ENCODE measurements at places on chromosomes 7 and 10.

GRCh38 chr10:26046073-26046700, 112.2 kb downstream of the MYO3A start:
- DNase-seq = no peak

- no peak for DNase-seq
Measured at GRCh38 chr7:150780292-150780691, 19.9 kb downstream of the TMEM176B start.

DNA sequence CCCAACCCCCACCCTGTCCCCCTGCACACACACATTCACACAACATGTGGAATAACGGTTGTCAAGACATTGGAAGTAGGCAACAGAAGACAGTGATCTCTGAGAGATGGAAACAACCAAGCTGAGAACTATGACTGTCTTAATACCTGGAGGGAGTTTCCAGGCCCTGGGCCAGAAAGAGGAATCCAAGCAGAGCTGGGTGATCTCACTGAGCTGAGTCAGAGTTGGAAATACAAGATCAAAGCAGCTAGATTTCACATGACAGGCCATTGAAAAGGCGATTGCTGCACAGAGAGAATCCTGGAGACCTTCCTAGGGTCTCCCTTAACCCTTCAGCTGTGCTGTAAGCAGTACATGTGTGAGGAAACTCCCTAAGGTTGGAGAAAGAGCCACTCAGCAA, 165.8 kb upstream of the PRSS1 start:
- DNase-seq = peak; percentile 87

- no peak for DNase-seq
Measured at GRCh38 chr10:102641402-102641801, 2.9 kb upstream of the TRIM8 start.

- DNase-seq = no peak
Measured at GRCh38 chr7:42561797-42562196, 324.8 kb upstream of the GLI3 start.

- no peak for DNase-seq
Measured at GRCh38 chr7:15749631-15750030, 63.1 kb upstream of the MEOX2 start.

- peak; percentile 20 for DNase-seq
Measured at GRCh38 chr10:115129752-115130151, 36.6 kb downstream of the ATRNL1 start.

DNA sequence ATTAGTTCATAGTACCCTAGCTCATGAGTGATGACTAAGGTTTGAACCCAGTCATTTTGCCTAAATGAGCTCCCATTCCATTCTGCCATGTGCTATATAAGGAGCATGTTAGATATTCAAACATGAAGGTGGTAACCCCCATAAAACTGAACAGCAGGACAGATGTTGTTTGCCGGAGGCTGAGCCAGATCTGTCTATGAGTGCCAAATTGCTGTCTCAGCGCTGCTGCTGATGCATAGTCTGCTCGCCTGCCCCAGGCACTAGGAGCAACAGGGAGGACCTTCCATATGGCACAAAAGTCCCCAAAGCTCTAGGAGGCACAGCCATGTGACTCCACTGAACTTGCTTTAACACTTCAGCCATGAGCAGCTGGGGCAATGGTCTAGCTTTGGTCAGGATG, 466.0 kb upstream of the GHITM start:
- DNase-seq = no peak

DNA sequence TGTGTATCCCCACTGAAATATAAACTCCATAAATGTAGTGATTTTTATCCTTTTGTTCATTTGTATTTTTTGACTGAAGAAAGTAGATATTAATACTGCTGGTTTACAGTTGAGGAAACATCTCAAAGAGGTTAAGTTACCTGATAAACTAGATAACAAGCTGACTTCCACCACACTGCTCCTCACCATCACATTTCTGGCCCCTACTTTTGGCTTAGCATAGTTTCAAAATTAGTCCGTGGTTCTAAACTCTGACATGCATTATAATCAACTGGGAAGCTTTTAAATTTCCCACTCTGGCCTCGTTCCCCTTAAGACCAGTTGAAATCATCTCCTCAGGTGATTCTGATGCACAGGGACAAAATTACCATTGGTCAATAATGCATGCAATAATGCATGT, 43.5 kb downstream of the ANKIB1 start:
- no peak for DNase-seq

DNA sequence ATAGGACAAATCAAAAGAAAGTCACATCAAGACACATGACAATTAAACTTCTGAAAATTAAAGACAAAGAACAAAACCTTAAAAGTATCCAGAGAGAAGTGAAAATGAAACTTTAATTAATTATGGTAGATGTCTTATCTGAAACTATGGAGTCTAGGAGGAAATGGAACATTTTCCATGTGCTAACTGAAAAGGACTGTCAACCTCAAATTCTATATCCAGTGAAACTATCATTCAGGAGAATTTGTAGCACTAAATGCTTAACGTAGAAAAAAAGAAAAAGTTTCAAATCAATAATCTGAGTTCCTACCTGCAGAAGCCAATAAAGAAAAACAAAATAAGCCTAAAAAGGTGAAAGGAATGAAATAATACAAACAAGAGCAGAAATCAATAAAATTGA, 33.1 kb upstream of the C10orf71 start:
- no peak for DNase-seq

GRCh38 chr10:77553311-77553710, 84.3 kb downstream of the KCNMA1 start:
- DNase-seq = no peak

- DNase-seq = no peak
Measured at GRCh38 chr10:113047151-113047550, 97.1 kb downstream of the TCF7L2 start.

DNA sequence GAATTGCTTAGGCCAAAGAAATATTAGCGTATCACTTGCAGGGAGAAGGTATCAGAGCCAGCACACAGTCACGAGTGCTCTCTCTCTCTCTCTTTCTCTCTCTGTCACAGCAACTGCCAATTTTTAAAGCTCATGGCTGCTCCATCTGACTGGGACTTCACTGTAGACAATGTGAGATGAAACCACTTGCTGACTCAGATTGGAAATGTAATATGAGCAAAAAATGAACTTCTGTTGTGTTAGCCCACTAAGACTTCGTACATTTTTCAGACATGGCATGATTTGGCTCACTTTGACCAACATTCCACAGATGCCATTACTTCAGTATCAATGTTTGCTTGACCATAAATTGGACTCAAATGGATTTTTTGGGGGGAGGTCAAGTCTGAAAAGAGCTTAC, 68.1 kb downstream of the DGKB start:
- DNase-seq = no peak

Measured in RWPE1 (cell line).